ENCODE measurements at places on chromosomes 1 and 21.

GRCh38 chr1:50332941-50333594, 90.2 kb downstream of the DMRTA2 start:
- no peak overlapping the region for H3K27ac ChIP-seq
- no peaks in the 10 kb centered on the region for H3K36me3 ChIP-seq
- peak; percentile 37 for DNase-seq

- H3K36me3 ChIP-seq = peaks cover 15% of the 10 kb centered on the region
- peak overlapping the region; percentile 17 for H3K27ac ChIP-seq
- DNase-seq = no peak
These were observed 4.0 kb downstream of the GLMP start for GRCh38 chr1:156291226-156292061.

DNA sequence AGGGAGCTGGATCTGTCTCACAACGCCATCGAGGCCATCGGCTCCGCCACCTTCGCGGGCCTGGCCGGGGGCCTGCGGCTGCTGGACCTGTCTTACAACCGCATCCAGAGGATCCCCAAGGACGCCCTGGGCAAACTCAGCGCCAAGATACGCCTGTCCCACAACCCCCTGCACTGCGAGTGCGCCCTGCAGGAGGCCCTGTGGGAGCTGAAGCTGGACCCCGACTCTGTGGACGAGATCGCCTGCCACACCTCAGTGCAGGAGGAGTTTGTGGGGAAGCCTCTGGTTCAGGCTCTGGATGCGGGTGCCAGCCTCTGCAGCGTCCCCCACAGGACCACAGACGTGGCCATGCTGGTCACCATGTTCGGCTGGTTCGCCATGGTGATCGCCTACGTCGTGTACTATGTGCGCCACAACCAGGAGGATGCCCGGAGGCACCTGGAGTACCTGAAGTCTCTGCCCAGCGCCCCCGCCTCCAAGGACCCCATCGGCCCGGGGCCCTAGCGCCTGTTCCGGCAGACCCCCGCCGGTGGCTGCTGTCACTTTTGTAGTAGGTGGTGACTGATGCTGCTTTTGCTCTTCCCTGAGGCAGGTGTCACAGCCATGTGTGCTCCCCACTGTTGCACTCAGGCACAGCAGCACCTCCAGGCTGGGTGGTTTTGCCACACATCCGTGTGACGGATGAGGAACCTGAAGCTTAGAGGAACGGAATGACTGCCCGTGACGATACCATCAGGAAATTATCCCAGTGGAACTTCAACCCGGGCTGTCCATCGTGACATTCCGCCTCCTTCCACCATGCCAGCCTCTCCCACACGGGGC, 1.8 kb downstream of the LRRC3 start:
- peak overlapping the region; percentile 64 for H3K4me3 ChIP-seq
- no peaks in the 10 kb centered on the region for H3K36me3 ChIP-seq
- no peaks in the 10 kb centered on the region for H3K27me3 ChIP-seq
- DNase-seq = no peak

- H3K27me3 ChIP-seq = no peaks in the 10 kb centered on the region
- H3K36me3 ChIP-seq = no peaks in the 10 kb centered on the region
- no peaks in the 10 kb centered on the region for H3K4me1 ChIP-seq
- no peak overlapping the region for H3K4me3 ChIP-seq
- H3K27ac ChIP-seq = no peak overlapping the region
These were observed 128.4 kb upstream of the NGF start for GRCh38 chr1:115466433-115466832.

- no peaks in the 10 kb centered on the region for H3K36me3 ChIP-seq
- DNase-seq = no peak
- H3K4me3 ChIP-seq = no peak overlapping the region
- H3K27ac ChIP-seq = no peak overlapping the region
- peaks cover 75% of the 10 kb centered on the region for H3K27me3 ChIP-seq
These were observed 13.6 kb downstream of the IGSF21 start for GRCh38 chr1:18121072-18121820.

DNA sequence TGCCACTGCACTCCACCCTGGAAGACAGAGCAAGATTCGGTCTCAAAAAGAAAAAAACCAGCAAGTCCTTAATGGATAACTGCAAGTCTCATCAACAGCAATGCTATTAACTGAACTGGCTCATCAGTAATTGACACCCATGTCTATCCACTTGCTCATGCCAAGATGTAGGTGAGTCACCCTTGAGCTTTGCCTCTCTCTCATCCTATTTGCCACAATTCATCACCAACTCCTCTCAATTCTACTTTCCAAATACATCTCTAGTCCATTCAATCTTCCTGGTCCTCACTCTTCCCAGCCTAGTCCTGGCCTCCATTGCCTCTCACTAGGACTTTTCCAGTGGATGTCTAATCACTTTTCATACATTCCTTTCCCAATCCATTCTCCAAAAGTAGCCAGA, 103.7 kb upstream of the PRMT6 start:
- H3K4me1 ChIP-seq = no peaks in the 10 kb centered on the region
- H3K4me3 ChIP-seq = no peak overlapping the region
- DNase-seq = no peak
- no peaks in the 10 kb centered on the region for H3K36me3 ChIP-seq
- H3K27me3 ChIP-seq = no peaks in the 10 kb centered on the region

DNA sequence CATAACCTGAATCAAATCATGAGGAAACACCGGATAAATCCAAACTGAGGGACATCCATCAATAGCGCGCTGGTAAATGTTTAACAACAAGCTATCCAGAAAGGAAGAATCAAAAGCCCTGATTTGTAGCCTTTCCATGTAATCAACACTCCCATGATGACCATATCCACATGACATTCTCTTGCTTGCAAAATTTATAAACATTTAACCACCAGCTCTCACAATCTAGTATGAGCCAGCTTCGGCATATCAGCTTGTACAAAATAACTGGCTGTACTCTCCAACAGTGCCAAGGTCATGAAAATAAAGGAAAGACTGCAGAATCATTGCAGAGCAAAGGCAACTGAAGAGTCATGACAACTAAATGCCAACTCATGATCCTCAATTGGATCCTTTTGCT, 15.7 kb downstream of the HSD11B1 start:
- H3K36me3 ChIP-seq = peaks cover 5% of the 10 kb centered on the region
- H3K4me3 ChIP-seq = no peak overlapping the region
- H3K27me3 ChIP-seq = no peaks in the 10 kb centered on the region
- no peaks in the 10 kb centered on the region for H3K4me1 ChIP-seq
- no peak overlapping the region for H3K27ac ChIP-seq

DNA sequence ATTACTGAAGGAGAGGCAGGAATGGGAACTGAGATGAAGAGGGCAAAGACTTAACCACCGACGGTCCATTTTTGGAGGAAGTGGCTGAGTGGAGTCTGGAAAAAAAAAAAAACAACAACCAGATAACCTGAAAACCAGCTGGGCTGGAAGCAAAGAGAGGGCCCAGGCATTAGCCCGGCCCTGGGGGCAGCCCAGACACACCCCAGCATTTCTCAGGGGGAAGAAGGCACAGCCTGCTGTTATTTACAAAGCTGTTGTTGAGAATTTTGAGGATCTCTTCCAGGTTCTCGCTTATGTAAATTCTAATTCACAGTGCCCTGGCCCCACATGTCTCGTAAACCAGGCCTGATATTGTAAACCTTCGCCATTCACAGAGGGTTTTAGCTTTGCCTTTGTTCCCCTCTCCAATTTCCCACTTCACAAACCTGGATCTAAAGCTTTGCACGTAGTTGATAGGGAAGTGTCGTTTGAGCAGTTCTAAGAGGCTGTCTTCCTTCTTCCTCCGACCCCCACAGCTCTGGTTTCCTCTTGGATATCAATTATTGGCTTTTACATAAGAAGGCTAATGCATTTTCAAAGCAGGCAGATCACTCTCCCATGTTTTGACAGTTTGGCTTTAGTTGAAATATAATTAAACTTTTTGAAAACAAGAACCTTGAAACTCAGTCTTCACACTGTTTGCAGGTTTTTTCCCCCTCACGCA, 161.8 kb upstream of the IRF2BP2 start:
- H3K36me3 ChIP-seq = peaks cover 12% of the 10 kb centered on the region
- H3K4me3 ChIP-seq = peak overlapping the region; percentile 81
- peaks cover 36% of the 10 kb centered on the region for H3K4me1 ChIP-seq

- DNase-seq = no peak
- no peaks in the 10 kb centered on the region for H3K27me3 ChIP-seq
- H3K36me3 ChIP-seq = no peaks in the 10 kb centered on the region
- no peaks in the 10 kb centered on the region for H3K4me1 ChIP-seq
- H3K27ac ChIP-seq = no peak overlapping the region
- no peak overlapping the region for H3K4me3 ChIP-seq
These were observed 40.3 kb downstream of the CFHR5 start for GRCh38 chr1:197017558-197018146.

GRCh38 chr1:116889380-116889779, 20.3 kb upstream of the PTGFRN start:
- no peak overlapping the region for H3K27ac ChIP-seq
- no peak overlapping the region for H3K4me3 ChIP-seq
- H3K27me3 ChIP-seq = peaks cover 28% of the 10 kb centered on the region
- H3K36me3 ChIP-seq = no peaks in the 10 kb centered on the region
- no peak for DNase-seq

GRCh38 chr21:33700491-33700890, 58.2 kb downstream of the ITSN1 start:
- H3K27me3 ChIP-seq = no peaks in the 10 kb centered on the region
- H3K4me1 ChIP-seq = peaks cover 13% of the 10 kb centered on the region
- no peak overlapping the region for H3K27ac ChIP-seq
- DNase-seq = no peak

- no peaks in the 10 kb centered on the region for H3K4me1 ChIP-seq
- H3K27me3 ChIP-seq = no peaks in the 10 kb centered on the region
- no peak overlapping the region for H3K4me3 ChIP-seq
- H3K36me3 ChIP-seq = peaks cover 29% of the 10 kb centered on the region
- no peak overlapping the region for H3K27ac ChIP-seq
- no peak for DNase-seq
These were observed 82.6 kb downstream of the EVA1C start for GRCh38 chr21:32494934-32495709.

GRCh38 chr1:174902531-174903099, 97.1 kb upstream of the CACYBP start:
- H3K36me3 ChIP-seq = peaks cover 6% of the 10 kb centered on the region
- H3K4me1 ChIP-seq = peaks cover 5% of the 10 kb centered on the region
- no peak overlapping the region for H3K4me3 ChIP-seq
- DNase-seq = no peak

- H3K4me1 ChIP-seq = no peaks in the 10 kb centered on the region
- no peak overlapping the region for H3K27ac ChIP-seq
- H3K27me3 ChIP-seq = peaks cover 28% of the 10 kb centered on the region
- no peak overlapping the region for H3K4me3 ChIP-seq
- H3K36me3 ChIP-seq = no peaks in the 10 kb centered on the region
These were observed 93.9 kb upstream of the USP24 start for GRCh38 chr1:55309053-55309452.

- peak overlapping the region; percentile 66 for H3K4me3 ChIP-seq
- peaks cover 30% of the 10 kb centered on the region for H3K4me1 ChIP-seq
- H3K27ac ChIP-seq = peak overlapping the region; percentile 93
These were observed 96.0 kb upstream of the DUSP10 start for GRCh38 chr1:221837896-221838295.

DNA sequence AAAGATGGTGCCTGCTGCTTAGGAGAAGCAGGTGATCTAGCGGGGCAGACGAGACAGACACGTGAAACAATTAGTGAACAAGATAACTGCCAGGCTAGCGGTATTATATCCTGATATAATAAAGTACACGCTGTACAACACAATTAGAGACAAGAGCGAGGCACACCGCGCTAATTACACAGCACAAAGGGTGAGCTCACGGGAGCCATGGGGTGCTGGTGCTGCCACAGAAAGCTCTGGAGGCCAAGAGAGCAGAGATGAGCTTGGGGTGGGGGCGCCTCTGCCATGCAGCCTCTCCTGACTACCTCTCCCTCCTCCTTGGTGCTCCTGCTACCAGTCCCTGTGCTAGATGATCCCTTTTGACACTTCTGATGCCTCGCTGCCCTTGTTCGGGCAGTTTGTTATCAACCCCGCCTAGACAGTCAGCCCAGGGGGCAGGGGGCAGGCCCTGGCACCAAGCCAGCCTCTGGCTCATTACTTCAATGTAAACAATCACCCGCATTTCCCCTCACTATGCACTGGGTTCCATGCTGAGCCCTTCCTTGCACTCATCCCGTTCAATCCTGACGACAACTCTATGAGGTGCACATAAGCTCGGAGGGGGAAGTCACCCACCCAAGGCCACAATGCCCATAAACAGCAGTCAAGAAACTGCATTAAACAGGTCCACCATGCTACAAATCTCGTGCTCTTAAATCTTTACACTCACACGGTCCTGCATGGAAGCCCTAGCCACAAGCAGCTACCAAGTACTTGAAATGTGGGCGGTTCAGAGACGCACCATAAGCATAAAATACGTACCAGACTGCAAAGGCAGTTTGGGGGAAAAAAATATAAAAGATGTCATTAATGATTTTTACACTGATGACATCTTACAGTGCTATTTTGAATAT, 103.0 kb downstream of the SSBP3 start:
- no peak for DNase-seq
- H3K27ac ChIP-seq = peak overlapping the region; percentile 36
- H3K4me3 ChIP-seq = peak overlapping the region; percentile 45

DNA sequence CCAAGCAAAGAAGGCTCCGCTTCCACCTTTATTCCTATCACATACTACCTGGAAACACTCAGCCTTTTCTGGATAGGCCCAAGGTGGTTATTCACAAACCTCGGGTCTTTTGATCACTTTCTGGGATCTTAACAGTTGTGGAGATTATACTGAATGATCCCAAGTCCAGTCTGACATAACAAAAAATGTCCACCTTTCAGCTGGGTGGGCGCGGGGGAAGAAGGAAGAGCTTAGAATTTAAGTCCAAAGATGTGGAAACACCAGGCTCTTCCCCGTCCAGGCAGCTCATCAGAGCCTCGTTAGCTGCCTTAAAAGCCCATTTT, 338 bp upstream of the C1orf53 start:
- peaks cover 6% of the 10 kb centered on the region for H3K36me3 ChIP-seq
- H3K4me1 ChIP-seq = peaks cover 7% of the 10 kb centered on the region
- DNase-seq = no peak
- H3K27ac ChIP-seq = peak overlapping the region; percentile 55
- peaks cover 50% of the 10 kb centered on the region for H3K27me3 ChIP-seq
- peak overlapping the region; percentile 81 for H3K4me3 ChIP-seq

- H3K36me3 ChIP-seq = no peaks in the 10 kb centered on the region
- no peak overlapping the region for H3K4me3 ChIP-seq
- no peak overlapping the region for H3K27ac ChIP-seq
- H3K4me1 ChIP-seq = peaks cover 16% of the 10 kb centered on the region
- H3K27me3 ChIP-seq = no peaks in the 10 kb centered on the region
These were observed 13.5 kb upstream of the TNFRSF8 start for GRCh38 chr1:12049616-12050015.

DNA sequence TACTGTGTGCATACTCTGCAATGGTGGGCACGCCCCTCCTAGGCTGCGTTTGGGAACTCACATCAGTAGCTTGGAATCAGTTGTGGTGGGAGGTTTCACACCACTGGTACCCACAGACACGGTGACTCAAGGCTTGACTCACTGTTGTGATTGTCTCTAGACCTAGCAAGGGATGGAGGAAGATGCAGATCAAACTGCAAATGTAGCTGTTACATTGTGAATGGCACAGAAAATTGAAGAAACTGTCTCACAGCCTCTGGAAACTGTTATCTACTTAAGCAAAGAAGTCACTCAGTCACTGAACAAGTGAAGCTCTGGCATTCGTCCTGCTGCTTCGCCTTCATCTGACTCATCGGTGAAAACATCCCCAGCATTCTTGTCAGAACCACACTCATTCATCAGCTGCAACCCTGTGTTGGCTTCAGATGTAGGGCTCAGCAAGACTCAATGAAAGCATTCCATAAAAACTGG, 59.5 kb downstream of the POFUT2 start:
- peaks cover 5% of the 10 kb centered on the region for H3K27me3 ChIP-seq
- H3K36me3 ChIP-seq = peaks cover 29% of the 10 kb centered on the region
- peak overlapping the region; percentile 91 for H3K27ac ChIP-seq
- H3K4me1 ChIP-seq = peaks cover 54% of the 10 kb centered on the region

GRCh38 chr1:71104417-71104816, 23.6 kb upstream of the ZRANB2 start:
- no peaks in the 10 kb centered on the region for H3K36me3 ChIP-seq
- H3K4me1 ChIP-seq = no peaks in the 10 kb centered on the region
- peaks cover 33% of the 10 kb centered on the region for H3K27me3 ChIP-seq
- no peak overlapping the region for H3K4me3 ChIP-seq
- no peak overlapping the region for H3K27ac ChIP-seq
- DNase-seq = no peak

Measured in effector memory CD8-positive, alpha-beta T cell (primary cell).